ENCODE measurements at places on chromosomes 5 and 9.

GRCh38 chr9:90044710-90045151 lies 439.9 kb downstream of the GADD45G start:
- peak; percentile 16 for DNase-seq

DNA sequence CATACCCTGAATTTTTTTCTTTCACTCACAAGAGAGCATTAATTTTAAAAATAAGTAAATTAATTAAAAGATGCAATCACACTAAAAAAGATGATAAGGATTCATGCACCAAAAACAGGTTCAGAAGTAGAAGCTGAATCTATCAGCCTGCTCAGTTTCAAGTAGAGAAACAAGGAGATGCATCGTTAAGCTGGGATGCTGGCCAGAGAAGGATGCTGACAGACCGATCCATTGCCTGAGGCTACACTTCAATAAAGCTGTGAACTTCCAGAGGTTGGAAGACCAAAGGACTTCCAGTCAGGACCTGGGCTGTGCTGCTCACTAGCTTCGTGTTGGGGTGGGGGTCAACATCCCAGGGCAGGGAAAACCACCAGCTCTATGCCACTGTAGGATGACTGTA lies 457.7 kb downstream of the EFNA5 start:
- DNase-seq = no peak

- DNase-seq = no peak
Measured at GRCh38 chr5:16755641-16756040, 138.8 kb upstream of the RETREG1 start.

DNA sequence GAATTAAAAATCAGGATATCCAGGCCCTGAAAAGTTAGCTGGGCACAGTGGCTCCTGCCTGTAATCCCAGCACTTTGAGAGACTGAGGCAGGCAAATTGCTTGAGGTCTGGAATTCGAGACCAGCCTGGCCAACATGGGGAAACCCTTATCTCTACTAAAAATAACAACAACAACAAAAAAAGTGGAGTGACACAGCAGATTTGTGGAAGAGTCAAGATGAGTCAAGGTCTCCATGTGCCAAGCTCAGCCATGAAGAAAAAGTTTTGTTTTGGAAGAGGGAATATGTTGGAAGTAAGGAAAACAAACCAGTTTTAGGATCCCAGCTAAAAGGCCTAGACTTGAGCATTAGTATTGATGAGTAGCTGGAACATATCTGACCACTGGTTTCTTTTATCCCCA lies 14.7 kb downstream of the LRRC70 start:
- DNase-seq = no peak

- no peak for DNase-seq
Measured at GRCh38 chr9:7137040-7137439, 379.3 kb downstream of the KDM4C start.

DNA sequence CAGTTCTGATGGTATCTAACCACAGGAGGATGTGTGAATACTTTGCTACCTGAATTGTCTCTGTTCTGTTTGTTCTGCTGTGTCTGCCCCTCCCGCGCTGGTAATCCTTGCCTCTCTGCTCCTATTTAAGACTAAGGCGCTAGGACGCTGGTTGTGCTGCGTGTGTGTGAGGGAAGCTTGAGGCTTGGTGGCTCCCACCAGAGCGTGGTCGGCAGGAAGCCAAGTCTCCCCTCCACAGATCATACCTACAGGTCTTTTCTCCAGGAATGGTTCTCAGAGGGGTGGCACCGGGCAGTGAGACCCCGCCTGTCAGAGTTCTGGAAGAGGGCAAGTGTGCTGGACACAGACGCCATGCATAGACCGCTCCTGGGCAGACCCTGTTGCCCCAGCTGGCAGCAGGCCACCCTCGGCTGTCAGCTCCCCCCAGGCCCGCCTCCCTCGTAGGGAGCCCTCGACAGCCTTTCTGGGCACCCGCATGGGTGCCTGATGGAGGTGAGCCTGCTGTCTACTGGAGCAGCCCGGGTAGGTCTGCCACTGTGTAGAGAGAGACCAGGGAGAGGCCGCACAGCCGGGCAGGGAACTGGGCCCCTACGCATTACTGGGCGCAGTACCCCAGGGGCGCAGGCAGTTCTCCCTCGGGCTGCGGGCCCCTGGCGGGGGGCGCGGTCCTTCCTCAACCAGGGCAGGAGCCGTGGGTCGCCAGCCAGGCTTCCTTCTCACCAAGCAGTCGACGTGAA lies 53.4 kb upstream of the ROR2 start:
- no peak for DNase-seq

DNA sequence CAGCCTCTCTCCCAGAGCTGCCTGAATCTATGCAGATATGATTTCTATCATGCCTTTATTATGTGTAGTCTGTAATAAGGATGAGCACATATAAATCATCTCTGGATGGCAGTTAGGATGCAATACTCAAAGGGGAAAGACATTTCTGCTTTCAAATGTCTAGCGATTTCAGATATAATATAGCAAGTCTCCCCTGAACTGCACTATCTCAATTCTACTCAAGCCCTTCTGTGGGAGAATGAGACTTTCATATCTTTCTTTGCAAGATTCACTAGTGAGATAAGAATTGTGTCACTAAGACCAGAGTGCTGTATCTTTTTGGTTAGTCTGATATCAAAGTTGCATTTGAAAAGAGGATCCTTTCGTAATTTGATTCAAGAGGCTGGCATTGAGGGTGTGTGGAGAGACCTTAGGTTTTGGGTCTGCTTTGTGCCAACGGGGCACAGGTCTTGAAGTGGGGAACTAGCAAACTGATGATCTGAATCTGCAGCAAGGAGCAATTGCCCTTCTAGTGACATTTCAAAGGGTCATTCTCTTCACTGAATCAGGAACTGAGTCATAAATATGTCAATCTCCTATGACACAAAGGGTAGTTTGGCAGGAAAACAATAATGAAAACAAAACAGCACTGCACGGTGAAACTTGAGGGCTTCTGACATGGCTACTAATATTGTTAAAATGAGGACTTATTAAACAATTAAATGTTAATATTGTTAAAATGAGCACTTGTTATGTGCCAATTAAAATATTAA lies 305.5 kb upstream of the CLINT1 start:
- DNase-seq = no peak

DNA sequence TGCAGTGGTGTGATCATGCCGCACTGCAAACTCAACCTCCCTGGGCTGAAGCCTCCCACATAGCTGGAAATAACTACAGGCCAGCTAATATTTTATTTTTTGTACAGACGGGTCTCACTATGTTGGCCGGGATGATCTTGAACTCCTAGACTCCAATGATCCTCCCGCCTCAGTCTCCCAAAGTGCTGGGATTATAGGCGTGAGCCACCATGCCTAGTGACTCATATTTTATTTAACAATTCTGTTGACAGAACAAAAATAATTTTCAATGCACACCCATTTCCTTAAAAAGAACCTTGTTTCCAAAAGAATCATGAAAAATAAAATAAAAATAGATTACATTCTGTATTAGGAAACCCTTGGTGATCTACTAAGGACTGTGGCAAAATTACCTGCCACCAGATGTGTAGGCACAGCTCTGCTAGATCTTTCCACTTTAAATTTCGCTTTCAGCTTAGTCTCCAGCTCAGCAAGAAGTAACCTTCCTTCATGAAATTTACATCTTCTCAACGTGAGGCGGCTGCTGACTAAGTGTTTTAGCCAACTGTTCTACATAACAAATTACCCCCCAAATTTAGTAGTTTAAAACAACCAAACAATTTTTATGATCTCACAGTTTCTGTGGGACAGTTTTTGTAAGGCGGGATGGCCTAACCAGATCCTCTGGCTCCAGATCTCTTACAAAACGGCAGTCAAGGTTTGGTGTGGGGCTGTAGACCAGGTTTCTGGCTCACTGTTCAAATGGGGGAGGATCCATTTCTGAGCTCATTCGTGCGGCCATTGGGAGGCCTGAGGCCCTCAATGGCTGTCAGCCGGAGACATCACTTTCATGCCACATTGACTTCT lies 32.6 kb upstream of the GOLPH3 start:
- DNase-seq = no peak

Data from activated CD4-positive, alpha-beta T cell treated with anti-CD3 and anti-CD28 coated beads, Interleukin-2, amount 50 U/mL, for 24 hours (primary cell).